ELF-1 (cell line): ENCODE measurements at places on chromosomes 4 and X.

- DNase-seq: peak; percentile 84
Measured at GRCh38 chrX:8688776-8689175, 43.2 kb downstream of the ANOS1 start.

DNA sequence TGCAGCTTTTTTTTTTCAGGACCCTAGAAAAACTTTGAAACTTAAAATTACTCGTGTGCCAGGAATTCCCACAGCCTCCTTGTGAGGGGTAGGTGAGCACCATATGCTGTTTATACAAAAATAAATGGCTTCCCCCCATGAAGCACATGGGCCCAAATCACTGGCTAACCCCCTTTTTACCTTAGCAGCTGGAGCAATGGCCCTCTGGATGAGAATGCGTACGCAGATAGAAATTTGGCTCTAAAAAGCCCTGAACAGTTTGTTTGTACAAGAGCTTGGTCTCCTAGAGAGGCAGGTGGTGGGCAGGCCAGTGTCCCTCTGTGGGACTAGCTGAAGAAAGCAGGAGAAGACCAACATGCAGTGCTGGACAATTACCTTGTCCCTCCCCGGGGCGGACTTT is 76.5 kb downstream of the SLC9A6 start:
- DNase-seq: no peak

DNA sequence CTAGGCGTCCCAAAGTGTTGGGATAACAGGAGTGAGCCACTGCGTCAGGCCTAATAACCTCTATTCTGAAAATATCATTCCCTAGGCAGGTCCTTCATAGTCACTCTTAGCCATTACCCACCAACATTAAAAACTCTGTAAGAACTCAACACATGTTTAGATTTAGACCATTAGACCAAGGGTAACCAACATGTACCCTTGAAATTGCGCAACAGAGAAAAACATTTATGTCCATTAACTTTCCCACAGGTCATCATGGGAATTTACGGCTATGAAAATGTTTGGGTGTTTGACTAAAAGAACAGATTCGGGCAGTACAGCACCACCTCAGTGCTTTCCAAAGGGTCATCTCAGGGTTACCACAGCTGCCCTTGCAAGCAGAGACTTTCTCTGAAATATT is 7.5 kb downstream of the KLHL13 start:
- DNase-seq: no peak

DNA sequence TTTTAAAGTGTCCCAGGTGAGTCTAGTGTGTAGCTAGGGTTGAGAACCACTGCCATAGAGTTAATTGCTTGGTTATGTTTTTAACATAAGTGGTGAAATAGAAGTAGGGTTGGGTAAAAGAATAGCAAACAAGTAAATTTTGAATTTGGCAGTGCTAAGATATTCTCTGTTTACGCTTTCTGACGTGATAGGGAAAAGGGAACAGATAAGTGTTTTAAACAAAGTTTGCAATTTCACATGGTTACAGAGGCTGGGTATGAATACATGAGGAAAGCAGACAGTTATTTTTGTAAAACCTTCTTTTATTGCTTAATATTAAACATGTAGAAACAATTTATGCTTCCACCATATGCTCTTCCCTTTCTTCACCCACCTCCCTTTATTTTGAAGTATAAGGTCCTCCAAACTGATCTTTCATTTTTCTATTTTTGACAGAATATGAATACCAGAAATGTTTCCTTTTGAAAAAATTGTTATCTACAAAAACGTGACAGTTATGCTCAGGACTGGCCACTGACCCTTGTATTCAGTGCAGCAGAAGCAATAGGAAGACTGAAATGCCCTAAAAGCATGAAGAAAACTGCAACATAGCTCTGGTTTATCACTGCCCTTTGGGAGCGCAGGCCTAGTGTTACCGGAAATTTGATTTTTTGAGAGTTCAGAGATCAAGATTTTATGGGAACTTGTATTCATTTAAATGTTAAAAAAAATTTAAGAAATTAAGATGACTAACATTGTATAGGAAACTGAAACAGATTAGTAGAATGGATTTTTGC is 214.4 kb upstream of the ARSJ start:
- DNase-seq: no peak

DNA sequence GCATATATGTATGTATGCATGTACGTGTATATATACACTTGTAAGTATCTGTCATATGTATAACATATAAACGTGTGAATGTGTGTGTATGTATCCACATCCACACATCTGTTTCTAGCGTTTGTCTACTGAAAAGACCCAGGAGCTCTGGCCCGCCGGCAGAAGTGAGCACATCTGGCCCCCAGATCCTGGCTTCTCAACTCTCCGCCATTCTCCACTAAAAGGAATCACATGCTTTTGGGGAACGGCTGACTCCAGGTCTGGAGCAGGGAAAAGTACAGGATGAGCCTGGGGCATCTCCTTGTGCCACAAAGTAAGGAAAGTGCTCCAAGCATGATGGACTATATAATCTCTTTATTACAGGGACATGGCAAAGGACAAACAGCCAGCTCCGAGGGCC is 143.7 kb downstream of the AFAP1 start:
- no peak for DNase-seq

- no peak for DNase-seq
Measured at GRCh38 chrX:133698298-133698697, 283.0 kb upstream of the GPC4 start.

DNA sequence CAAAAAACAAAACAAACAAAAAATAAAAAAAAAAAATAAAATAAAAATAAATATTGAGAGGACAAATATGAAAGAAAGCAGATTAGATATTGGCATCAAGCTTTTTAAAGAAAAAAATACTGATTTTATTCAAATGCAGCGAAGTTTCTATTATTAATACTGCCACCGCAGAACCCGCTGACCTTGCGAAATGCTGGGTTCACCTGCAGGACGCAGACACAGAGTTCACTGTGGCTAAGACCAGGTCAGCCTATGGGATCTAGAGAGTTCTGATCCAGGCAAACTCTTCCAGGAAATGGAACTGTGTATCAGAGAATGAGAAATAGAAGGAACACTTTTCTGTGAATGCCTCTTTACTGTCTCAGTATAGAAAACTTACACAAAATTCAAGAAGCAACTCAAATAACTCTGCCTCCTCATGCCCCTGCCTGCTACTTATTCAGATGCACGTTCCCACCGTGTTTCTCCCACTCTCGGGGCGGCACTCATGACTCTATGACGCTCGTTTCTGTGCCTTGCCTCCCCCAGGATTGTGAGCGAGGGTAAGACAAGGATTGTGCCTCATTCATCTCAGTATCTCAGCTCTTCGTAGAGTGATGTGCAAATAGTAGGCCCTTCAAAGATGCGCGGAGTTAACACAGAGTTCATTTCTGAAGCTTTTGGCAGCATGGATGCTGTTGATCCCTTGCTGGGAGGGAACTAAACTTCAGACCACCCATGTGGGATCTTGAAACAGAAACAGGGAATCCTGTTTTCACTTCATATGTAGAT is 44.1 kb upstream of the TLR3 start:
- no peak for DNase-seq
